MG63 (cell line): ENCODE measurements at places on chromosomes 5 and 9.

- no peak for DNase-seq
These were observed 112.8 kb downstream of the DAPK1 start for GRCh38 chr9:87610200-87611155.

- no peak for DNase-seq
These were observed 521.0 kb upstream of the WWC1 start for GRCh38 chr5:167770461-167770860.

DNA sequence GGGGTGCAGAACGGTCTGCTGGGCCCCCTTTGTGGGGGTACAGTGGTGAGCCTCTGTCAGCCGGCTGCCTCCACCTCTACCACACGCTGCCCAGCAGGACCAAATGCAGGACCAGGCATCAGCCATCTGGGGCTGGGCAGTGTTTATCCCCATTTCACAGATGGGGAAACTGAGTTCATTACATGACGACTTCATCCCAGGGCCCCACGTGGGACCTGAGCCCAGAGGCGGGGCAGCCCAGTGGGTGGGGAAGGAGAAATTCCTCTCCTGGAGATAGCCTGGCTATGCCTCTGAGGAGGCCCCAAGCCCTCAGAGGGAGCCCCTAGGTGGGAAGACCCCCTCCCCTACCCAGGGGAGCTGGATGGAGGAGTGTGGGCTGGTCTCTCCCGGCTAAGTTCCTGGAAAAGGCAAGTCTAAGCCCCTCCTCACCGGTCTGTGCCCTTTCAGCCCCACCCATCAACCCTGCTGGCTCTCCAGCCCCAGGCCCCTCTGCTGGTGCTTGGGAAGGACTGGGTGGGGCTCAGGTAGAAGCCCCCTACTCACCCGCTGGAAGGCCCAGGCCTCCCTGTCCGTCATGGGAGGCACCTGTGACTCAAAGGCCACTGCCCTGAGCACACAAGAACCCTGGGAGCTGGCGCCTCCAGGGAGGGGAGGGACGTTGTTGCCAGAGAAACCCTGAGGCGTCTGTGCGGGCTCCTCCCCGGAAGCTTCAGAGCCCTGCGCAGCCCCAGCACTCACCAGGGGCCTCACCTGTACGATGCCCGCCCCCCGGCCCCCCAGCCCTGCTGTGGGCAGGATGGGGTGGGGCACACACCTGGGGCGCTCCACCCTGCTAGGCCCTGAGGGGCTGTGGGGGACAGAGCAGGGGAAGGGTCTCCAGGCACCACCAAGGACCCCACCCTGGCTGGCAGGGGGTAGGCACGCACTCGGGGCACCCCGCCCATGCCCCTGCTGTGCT lies 7.4 kb upstream of the CCDC187 start:
- no peak for DNase-seq

DNA sequence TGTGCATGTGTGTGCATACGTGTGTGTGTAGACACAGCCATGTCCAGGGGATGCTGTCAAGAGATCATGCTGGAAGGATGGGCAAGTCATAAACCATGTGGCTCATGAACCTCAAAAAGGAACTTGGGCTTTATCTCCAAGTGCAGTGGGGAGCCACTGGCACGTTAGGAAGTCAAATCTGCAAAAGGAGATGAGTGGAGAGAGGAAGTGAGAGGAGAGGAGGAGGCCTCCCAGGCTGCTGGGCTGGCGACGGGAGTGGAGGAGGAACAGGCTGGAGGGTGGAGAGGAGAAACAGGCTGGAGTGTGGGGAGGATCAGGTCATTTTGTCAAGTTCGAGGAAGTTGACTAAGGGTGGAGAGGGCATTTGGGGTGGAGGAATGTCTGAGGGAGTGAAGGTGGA lies 29.2 kb upstream of the TIFAB start:
- no peak for DNase-seq

GRCh38 chr5:159833088-159833487 lies 83.2 kb upstream of the ADRA1B start:
- no peak for DNase-seq

DNA sequence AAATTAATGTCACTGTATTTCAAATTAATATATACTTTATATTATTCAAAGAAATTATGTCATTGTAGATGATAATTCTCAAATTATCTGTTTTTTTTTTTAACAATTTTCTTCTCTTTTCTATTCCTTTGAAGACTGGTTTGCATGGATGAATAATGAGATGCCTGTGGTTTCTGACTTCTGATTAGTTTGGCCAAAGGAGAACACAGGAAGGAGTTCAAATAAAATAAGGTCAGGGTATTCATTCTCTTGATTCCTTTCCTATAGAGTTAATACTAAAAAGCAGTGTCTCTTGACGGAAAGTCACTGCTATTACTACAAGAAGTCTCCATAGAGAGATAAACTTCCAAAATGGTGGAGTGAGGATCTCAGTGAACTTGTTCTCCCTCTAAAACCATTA lies 279.6 kb upstream of the FTMT start:
- DNase-seq, result no peak

GRCh38 chr5:1943481-1943880 lies 60.8 kb upstream of the IRX4 start:
- DNase-seq, result no peak

- peak; percentile 75 for DNase-seq
These were observed 6.8 kb downstream of the NDST1 start for GRCh38 chr5:150514708-150515211.

DNA sequence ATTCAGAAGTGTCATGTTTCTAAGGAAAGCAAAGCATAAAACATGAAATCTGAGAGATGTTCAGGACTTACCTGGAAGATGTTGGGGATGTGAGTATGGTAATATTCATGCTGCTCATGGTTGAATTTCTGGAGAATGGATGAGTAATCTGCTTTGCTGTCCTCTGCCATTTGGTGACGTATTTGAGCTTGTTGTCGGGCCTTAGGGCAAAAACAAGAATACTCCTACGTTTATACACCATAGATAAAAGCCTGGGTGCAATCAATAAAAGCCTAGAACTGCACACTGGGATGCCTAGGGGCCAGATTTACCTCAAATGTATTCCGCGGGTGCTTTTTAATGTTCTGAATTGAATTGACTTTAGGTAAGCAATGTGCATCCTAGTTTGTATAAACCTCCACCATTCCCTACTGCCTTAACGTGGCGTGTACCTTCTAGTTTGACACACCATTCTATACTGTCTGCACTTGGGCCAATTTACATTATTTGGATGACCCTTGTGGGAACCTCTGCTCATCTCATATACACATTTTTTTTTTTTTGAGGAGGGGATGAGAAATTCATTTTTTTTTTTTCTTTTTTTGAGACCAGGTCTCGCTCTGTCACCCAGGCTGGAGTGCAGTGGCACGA lies 94.4 kb downstream of the USP20 start:
- DNase-seq, result no peak

DNA sequence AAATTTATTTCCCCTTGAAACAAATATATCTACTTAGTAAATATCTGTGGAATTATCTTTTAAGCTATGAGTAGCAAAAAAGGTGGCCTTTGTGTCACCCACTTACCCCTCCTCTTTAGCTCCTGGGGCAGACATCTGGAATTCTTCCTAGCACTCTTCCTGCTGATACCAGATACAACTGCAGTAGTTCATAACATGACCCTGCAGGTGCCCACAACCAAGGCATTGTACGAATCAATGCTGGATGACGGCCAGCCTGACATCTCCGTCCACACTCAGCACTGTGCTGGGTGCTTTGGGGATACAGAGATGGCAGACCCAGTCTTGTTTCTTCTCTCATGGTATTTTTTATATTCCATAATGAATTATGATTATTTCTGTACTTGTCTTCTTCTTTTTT lies 152.3 kb downstream of the GOLPH3 start:
- DNase-seq, result no peak

GRCh38 chr9:83410701-83411100 lies 127.5 kb downstream of the FRMD3 start:
- no peak for DNase-seq

- DNase-seq, result no peak
These were observed 79.0 kb downstream of the MACROH2A1 start for GRCh38 chr5:135319928-135320606.

DNA sequence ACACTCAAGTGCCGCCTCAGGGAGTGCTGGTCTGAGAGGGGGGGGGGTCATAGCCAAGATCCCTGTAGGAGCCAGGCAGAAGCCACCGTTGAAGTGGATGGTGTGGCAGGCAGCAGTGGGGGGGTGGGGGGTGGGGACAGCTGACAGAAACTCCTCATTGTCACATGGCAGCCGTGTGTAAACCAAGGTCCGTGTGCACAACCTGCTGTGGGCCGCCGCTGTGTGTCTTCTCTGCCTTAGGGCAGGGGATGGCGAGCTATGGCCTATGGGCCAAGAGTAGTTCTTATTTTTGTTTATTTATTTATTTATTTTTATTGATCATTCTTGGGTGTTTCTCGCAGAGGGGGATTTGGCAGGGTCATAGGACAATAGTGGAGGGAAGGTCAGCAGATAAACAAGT lies 13.4 kb downstream of the SQSTM1 start:
- DNase-seq, result no peak

DNA sequence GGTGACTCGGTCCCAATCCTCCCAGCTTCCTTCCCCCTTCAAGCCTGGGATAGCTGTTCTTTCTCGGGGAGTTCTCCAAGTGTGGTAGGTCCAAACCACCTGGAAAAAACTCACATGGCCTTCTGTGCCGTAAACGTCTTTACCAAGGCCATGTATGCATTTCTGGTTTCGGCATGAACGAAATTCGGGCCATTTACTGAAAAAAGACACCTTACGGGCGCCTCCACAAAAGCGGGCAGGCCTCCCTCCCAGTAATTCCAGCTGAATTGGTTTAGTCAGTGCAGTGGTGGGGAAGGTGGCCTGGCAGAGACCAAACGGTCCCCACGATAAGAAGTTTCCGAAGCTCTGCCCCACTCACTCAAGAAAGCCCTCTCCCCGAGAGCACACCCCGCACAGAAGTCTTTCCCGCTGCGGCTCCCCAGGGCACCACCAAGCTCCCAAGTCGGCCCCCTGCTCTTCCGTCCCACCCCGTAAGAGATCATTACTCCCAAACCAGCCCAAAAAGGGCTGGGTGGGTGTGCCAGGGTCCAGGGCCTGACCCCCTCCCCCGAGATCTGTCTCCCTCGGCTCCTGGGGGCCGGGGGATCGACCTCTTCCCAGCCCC lies 86.3 kb upstream of the MELK start:
- peak; percentile 64 for DNase-seq

DNA sequence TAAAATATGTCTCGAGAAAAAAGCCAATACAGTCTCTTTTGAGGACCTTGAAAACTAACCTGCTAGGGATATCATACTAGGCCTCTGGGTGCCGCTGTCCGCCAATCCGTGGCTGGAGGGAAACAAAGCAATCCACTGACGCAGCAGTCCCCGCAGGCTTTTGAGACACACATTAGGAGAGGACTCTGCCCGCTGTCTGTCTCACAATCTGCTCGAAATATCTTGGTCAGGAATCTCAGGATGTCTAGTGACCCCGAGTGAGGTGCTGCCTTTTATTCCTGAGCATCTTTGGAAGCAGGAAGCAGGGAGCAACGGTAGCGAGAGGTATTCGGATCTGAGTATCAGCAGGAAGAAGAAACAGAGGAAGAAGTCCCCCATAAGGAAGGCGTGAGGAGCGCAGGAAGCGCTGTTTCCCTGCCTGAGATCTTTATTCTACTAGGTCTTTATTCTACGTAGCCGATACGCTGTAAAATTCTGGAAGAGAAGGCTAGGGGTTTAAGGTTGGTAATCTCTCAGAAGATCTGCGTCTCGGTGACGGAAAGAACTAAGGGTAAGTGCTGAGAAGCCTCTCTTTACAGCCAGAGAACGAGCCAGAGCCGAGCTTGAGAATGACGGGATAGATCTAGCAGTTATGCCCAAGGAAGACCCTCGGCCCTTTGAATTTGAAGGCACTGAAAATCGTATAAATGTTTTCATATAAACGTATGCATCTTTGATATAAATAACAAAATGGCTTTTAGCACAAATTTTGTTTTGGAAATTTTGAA lies 4.0 kb upstream of the PCDHGA1 start:
- DNase-seq, result no peak

DNA sequence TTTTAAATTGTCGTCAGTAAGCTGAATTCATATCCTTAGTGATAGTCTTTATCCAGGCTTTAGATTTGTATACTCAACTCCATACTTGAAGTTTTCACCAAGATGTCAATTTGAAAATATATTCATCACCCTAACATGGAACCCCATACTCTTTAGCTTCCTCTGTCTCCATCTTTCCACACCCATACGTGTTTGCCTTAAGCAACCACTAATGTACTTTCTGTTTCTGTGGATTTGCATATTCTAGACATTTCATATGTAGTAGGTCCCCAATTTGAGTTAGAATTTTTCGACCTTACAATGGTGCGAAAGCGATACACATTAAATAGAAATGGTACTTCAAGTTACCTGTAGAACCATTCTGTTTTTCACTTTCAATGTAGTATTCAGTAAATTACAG lies 65.2 kb downstream of the NSD1 start:
- no peak for DNase-seq

DNA sequence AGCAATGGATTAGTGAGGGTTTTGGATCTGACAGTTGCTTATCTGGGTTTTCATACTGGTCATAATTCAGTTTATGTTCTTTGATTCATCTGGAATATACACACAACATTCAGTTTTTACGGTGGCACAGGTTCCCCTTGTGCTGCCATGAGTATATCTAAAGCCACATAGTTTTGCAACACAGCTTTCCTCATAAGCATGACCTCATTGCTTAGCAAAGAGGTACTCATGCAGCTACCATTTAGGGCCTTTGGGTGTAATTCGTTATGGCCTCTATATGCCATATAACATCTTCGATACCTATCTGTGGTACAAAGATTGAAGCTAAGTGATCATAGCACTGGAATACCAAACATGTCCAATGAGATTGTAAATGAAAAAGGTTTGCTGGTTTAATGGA lies 2.9 kb upstream of the RBM22 start:
- DNase-seq, result no peak

DNA sequence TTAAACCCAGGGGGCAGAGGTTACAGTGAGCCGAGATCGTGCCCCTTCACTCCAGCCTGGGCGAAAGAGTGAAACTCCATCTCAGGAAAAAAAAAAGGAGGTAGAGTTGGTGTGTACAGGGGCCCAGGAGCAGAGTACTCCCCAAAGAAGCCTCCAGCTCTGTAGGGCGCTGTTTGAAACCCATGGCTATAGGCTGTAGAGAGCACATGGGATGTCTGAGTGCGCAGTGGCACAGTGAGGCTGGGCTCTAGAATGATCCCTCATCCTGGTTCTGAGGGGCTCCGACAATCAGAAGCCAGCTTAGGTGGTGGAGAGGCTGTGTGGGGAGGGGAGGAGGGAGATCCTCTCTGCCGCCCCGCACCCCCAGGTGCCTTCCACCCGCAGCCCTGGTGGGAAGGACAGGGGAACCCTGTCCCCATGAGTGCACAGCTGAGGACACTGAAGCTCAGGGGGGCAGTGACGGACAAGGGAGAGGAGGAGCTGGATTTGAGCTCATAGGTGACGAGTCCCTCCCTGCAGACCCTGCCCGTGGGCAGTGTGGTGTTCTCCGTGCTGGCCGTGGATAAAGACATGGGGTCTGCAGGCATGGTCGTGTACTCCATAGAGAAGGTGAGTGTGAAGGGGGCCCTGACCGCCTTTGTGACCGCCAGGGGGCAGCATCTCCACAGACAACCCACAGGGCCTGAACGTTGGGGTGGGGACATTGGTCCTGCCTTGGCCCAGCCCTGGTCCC lies 24.6 kb downstream of the CDHR2 start:
- DNase-seq, result peak; percentile 56

GRCh38 chr5:106094204-106094607 lies 1576.5 kb downstream of the EFNA5 start:
- peak; percentile 97 for DNase-seq
